ENCODE measurements at places on chromosomes 3 and 15.

GRCh38 chr15:58268746-58269267 is 130.6 kb downstream of the AQP9 start:
- no peak for DNase-seq

- DNase-seq = no peak
Measured at GRCh38 chr3:51705276-51706020, 1.4 kb upstream of the GRM2 start.

GRCh38 chr3:14787630-14788029 is 31.1 kb upstream of the FGD5 start:
- DNase-seq = no peak

DNA sequence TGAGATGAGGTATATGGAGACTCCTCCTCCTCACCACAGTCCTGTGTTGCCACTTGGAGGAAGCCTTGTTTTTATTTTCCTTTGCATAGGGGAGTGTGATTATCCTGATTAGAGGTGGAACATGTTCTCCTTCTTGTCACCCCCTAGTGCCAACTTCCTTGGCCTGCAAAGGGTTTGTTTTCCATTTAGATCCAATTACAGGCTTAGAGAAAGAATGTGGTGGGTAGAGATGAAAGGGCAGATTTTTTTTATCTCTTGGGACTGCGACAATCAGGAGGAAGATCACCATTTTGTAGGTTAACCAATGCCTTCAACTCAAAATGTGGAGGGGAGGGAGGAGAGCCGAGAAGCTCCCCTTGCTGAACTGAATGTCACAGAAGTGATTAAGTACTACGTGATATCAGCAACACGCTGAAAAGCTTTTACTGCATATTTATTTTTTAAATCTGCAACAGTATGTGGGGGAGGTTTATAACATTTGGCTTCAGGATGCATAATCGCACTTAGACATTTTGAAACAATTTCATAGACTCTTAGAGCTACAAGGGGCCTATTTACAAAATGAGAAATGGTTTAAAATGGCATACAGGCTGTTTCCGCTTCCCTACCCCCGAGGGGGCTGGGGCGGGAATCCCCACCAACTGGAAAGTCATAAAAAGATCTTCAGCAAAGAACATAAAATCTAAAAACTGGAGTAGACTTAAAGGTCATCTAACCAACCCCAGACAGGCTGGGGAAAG is 2.4 kb downstream of the LMCD1 start:
- no peak for DNase-seq

DNA sequence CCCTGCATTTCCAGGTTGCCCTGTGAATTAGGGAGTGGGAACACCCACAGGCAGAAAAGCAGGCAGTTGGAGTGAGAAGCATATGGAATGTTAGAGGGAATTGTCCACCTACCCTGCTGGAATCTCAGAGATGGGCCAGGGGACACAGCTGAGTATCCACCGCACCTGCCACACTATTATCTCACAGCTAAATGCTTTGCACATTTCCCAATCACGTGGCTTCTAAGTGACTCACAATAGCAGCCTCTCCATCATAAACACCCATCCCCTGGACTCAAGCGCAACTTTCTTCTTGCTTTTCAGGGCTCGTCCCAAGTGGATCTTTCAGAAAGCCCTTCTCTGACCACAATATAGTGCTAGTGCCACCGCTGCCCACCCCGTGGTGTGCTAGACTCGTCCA is 389.0 kb upstream of the LMCD1 start:
- no peak for DNase-seq

- DNase-seq = no peak
Measured at GRCh38 chr3:167913219-167913835, 177.8 kb downstream of the SERPINI1 start.

GRCh38 chr3:55827786-55828185 is 340.7 kb upstream of the WNT5A start:
- DNase-seq = no peak

GRCh38 chr3:128906031-128906803 is 26.8 kb downstream of the ACAD9 start:
- no peak for DNase-seq

DNA sequence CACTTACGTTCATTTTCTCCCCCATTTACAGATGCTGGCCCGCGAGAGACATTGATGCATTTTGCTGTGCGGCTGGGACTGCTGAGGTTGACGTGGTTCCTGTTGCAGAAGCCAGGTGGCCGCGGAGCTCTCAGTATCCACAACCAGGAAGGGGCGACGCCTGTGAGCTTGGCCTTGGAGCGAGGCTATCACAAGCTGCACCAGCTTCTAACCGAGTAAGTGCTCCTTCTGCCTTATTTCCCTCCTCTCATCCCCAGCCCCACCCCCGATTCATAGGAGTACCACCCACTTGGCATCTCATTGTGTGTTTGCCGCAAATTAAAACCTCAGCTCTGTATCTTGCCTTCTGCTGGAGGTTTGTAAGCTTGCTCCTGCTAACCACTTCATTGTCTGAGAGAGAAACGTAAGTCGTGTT is 163.3 kb downstream of the AKAP13 start:
- DNase-seq = no peak

DNA sequence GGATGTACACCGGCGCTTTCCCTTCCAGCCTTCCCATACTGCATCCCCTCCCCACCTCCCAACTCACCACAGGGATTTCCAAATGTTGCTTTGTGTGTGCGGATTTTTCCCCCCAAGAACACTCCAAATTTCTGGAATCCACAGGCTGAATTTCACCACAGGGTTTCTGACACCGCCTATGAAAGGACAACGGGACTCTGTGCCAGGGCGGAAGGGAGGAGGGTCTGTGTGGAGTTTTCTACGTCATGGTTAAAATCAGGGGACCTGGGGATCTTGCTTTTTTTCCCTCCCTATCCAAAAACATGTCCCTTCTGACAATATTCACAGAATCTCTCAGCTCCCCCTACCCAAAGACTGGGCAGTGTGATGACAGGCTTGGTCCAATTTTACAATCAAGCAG is 14.6 kb downstream of the CYP19A1 start:
- no peak for DNase-seq

DNA sequence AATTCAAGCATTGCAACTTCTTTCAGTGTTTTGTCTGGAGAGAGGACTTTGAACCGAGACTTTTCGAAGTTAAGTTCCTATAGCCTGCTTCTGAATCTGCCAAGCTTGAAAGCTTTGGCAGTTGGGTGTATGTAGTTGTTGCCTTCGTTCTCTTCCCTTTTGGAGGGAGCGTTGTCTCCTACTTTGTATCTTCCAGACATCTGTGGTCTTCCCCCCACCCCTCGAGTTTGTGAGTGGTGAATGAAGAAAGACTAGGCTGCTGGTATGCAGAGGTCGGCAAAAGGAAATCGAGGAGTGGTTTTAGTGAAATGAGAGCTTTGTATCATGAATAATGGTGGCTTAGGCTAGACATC is 1.3 kb downstream of the CTNNB1 start:
- no peak for DNase-seq

DNA sequence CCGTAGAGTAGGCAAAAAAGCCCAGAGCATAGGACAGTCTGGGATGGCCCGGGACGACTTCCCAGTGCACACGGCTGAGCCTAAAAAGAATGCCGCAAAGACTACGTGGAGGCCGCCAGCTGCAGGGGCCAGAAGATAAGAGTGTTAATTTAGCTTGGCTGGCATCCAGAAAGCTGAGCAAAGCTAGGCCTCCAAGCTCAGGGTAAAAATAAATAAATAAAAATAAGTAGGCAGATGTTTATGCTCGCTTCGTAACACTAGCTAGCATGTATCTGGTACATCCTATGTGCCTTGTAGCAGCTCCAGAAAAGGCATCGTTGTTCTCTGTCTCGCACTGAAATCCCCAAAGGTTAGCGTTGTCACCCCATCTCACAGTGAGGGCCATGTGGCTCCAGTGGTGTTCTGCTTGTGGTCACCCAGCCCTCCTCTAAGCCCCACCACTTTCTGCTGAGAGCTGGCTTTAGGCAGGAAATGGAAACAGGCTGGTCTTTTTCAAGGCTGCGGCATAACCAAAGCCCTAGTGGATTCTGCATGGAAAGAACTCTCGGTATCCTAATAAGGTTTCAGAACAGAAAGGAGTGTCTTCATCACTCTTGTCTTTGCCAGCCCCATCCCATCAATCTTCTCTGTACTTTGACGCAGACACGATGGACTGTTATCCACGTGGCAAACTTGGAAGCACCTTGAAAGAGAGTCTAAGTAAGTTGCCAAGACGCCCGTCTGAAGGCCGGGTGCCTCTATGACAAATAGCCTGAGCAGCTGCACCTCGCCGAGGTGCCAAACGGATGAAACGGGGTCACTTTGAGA is 58.1 kb upstream of the MEF2A start:
- DNase-seq = no peak

GRCh38 chr3:41324156-41324475 is 124.8 kb downstream of the CTNNB1 start:
- no peak for DNase-seq

DNA sequence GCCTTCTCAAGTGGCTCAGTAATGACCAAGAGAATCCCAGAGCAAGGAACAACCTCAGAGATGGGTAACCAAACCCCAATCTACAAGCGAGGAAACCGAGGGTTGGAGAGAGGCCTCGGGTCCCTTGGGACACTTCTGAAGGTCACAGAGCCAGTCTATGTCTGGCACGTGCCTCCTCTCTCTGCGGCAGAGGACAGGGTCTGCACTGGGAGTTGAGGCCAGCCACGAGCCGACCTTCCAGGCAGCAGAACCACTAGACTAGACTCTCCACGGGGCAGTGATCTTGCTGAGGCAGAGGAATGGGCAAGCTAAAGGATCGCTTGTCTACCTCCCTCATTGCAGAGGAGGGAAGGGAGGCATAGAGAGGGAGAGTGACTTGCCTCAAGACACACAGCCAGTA is 100.6 kb upstream of the SMAD3 start:
- DNase-seq = no peak

GRCh38 chr15:98282656-98283332 is 322.3 kb downstream of the ARRDC4 start:
- no peak for DNase-seq

- no peak for DNase-seq
Measured at GRCh38 chr3:182978387-182978786, 2.0 kb downstream of the DCUN1D1 start.

GRCh38 chr3:81776643-81777042 is 15.2 kb upstream of the GBE1 start:
- DNase-seq = no peak

DNA sequence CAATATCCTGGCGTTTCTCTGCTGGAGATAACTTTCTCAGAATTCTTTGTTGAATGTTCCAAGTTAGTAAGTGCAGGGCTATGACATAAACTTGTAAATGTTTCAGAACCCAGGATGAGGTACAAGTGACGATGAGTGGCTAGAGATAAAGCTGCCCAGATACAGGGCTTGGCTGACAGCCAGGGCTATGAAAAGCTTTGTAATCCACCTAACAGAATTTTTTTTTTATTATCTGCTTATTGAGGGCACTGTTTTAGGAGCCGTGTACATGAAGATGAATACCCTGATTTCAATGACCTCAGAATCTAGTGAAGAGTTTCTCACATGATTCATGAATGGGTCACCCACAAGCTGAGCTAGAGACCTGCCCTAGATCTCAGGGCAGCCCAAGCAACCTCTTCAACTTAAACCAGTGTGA is 431.4 kb downstream of the DIPK2A start:
- no peak for DNase-seq

GRCh38 chr3:45513041-45513440 is 81.5 kb upstream of the LIMD1 start:
- DNase-seq = no peak

DNA sequence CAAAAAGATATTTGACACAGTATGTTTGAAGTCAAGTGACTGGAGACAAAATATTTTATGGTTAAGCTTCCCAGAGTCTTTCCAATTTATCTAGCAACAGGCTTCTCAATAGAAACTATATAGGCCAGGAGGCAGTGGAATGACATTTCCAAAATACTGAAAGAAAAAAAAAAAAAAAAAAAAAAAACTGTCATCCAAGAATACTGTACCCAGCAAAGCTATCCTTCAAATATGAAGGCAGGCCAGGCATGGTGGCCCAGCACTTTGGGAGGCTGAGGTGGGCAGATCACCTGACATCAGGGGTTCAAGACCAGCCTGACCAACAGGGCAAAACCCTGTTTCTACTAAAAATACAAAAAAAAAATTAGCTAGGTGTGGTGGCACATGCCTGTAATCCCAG is 20.9 kb downstream of the NME9 start:
- no peak for DNase-seq

DNA sequence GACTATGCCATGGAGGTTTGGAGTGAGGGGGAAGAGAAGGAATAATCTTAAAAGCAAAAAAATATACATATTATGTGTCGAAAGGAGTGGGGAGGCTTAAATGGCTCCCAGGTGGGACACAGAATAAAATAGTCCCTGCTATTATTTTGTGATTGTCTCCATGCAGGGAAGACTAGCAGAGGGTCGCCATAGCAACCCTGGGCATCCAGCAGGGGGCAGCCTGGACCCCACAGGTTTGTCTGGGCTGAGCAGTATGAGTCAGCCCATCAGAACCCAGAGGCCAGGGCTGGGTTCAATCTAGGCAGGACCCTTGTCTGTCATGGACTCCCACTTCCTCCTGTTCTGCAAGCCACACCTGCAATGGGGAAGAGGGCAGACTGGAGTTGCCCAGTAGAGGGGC is 17.6 kb upstream of the LINGO1 start:
- no peak for DNase-seq

DNA sequence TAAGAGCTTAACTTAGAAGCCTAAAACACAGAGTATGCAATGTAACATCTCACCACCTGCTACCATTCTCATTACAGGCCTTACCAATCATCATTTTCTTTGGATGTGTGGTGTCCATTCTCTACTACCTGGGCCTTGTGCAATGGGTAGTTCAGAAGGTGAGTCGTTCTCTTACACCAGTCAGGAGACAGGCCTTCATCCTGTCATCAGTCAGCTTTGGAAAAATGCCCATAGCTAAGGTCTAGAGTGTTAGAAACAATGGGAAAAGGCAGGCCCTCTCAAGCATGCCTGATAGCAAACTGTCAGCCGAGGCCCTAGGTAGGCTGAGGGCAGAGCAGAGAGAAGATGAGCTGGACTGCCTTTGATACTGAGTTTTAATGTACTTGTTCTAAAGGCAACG is 13.5 kb downstream of the SLC28A2 start:
- no peak for DNase-seq

DNA sequence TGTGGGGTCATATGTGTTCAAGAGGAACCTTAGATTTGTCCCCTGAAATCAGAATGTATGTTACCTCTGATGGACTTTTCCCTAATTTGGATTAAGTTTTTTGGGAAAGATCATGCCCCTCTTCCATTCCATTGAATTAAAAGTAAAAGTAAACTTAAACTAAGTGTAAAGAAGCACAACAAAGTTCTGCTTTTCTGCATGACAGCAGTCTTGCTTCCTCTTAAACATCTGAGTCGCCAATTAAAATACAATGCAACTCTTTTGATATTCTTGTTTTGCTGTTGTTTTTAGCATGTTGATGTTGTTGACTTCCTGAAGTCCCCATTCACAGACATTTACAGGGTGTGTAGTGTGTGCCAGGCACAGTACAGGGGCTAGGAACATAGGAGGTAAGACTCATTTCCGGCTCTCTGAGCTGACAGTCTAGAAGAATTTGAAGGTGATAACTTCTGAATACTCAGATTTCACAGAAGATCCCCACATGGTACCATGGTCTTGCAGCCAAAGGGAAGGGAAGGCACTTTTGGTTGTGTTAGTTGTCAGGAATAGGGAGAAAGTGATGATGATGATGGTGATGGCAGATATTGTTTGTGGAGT is 45.0 kb downstream of the USP13 start:
- DNase-seq = no peak

All from GM18507 (cell line).